ENCODE measurements at places on chromosomes 11 and 22. TPM values are rescaled to one million over a fixed set of nuclear protein-coding genes. Genes with fewer than 3 reads are reported as not detected.

The OSM gene
- total RNA-seq, result 41.1 TPM

The SMC1B gene
- total RNA-seq, result 1.7 TPM

The MS4A6A gene
- total RNA-seq, result not detected

The FGF3 gene
- total RNA-seq, result not detected

The CDC45 gene
- 99.9 TPM for total RNA-seq

The LIF gene
- total RNA-seq, result 300 TPM

The PIH1D2 gene
- total RNA-seq, result 0.87 TPM

The WNT11 gene
- not detected for total RNA-seq

The MOGAT2 gene
- not detected for total RNA-seq

The RAB3IL1 gene
- not detected for total RNA-seq

The GSTT2B gene
- 0.37 TPM for total RNA-seq

The GP1BB gene
- not detected for total RNA-seq

The HEPN1 gene
- total RNA-seq, result not detected

The FAM227A gene
- total RNA-seq, result 0.45 TPM

The SLC22A6 gene
- not detected for total RNA-seq

The KRTAP5-9 gene
- not detected for total RNA-seq

The PPP1CA gene
- 322 TPM for total RNA-seq

The OR10A5 gene
- not detected for total RNA-seq

The PHF21A gene
- 33.5 TPM for total RNA-seq

The MMP11 gene
- 0.50 TPM for total RNA-seq

The MPPED2 gene
- not detected for total RNA-seq

The PRODH gene
- total RNA-seq, result not detected

The DRD4 gene
- total RNA-seq, result 0.48 TPM

The RGL4 gene
- total RNA-seq, result 4.1 TPM

The MFNG gene
- 245 TPM for total RNA-seq

The OR5B21 gene
- total RNA-seq, result 3.6 TPM

The PLAAT4 gene
- total RNA-seq, result 22.1 TPM

The ANKRD42 gene
- 2.3 TPM for total RNA-seq

The MGAT3 gene
- total RNA-seq, result 1.5 TPM

The ZBTB16 gene
- 6.1 TPM for total RNA-seq

The OR4X2 gene
- not detected for total RNA-seq

The KRTAP5-10 gene
- not detected for total RNA-seq

The OR8D4 gene
- total RNA-seq, result not detected

The LGALS1 gene
- 1,410 TPM for total RNA-seq

The OR52R1 gene
- not detected for total RNA-seq

The RFPL2 gene
- total RNA-seq, result 0.30 TPM

The PKP3 gene
- total RNA-seq, result not detected

All from activated T-helper 17 cell treated with anti-CD3 and anti-CD28 coated beads, Interleukin-2, amount 50 U/mL, for 72 hours (primary cell).